ENCODE measurements at places on chromosomes 2 and 18. TPM values are rescaled to one million over a fixed set of nuclear protein-coding genes. Genes with fewer than 3 reads are reported as not detected.
A peak's percentile ranks its signal among the peaks of the same experiment; 100 is the strongest.

- DNase-seq = peak; percentile 15
Measured at GRCh38 chr2:207252979-207253645, 87.4 kb upstream of the KLF7 start.

DNA sequence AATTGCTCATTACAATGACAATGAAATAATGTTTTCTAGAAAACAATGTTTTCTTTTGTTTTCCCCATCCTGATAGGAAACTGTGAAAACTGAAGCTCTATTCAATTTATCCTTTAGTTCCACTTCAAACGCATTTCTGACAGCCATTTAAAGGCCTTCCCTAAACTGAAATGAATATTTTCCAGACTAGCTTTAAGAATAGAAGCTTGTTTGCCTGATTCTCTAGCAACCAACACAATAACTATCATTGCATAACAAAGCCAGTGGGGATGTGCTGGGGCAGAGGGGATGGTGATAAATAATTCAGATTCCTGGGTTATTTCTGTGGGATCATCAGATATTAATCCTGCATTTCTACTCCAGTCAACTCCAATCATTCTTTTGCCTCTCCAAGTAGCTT is 427.1 kb downstream of the RND3 start:
- DNase-seq = no peak

GRCh38 chr2:120343433-120344105 is 2.4 kb upstream of the INHBB start:
- peak; percentile 79 for DNase-seq

DNA sequence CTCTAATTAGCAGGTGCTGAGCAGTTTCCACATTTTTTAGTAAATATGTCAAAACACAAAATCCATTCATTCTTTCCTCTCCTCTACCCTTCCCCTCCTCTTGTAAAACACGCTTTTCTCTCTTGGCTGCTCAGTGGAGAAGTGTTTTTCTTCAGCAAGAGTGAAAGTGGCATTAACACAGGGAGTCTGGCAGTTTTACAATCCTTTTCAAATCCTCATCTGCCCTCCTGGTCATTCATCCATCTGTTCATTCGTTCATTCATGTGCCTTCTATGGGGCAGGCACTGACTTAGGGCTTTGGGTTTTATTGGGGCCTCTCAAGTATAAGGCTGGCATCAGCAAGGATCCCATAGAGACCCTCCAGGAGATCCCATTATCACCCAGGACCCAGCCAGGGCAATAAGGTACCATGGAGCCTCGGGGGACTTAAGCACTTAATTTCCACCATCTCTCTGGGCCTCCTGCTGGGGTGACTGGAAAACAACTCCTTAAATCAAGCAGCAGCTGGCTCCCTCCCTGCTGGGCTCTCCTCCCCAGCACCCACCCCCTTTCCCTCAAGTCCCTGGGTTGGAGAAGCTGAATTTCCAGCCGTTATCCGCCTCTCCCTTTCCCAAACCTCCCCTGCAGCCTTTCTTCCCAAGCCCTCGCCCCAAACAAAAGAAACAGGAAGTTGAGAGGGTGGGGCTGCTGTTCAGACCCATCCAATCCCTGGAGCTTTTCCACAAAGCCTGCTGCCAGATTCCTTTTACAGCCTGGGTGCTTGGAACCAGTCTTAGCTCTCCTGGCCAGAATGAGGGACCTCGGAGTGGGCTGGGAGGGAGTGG is 32.6 kb downstream of the MARCHF4 start:
- peak; percentile 23 for DNase-seq

GRCh38 chr2:236395067-236395466 is 130.9 kb upstream of the ASB18 start:
- DNase-seq = no peak

GRCh38 chr2:11553661-11554398 is 20.0 kb downstream of the GREB1 start:
- no peak for DNase-seq

DNA sequence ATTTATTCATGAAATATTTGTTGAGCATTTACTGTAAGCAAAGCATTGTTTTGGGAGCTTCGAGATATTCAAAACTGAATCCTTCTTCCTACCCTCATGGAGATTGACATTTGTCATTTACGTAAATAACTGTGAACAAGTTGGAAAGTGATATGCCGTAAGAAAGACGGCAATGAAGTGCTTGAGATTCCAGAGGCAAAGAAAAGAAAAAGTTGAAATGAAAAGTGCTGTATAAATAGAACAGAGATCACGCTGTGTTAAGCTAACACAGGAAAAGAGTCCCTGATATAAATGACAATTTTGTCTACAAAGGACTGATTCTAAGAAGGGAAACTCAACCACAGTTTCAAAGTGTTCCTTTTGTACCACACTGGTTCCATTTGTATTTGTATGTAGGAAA is 1.8 kb downstream of the CHRNA1 start:
- DNase-seq = no peak

GRCh38 chr2:224849264-224849663 is 133.1 kb upstream of the CCDC195 start:
- no peak for DNase-seq

GRCh38 chr2:166240387-166241313 is 112.8 kb upstream of the SCN1A start:
- DNase-seq = no peak

DNA sequence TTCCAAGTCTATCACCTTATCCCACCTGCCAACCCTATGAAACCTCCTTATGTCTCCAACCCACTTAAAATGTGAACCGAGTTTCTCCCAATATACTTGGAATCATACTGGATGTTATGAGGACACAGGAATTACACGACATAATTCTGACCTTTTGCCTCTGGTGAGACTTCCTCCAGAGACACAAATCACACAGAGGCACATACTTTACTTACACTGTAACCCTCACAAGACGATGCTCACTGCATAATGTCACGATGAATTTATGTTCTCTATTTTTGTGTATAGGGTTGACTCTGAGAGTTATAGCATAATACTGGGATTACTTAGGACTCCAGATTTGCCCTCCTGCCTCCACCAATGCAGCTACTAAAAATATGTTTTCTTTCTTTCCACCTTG is 28.0 kb upstream of the SETBP1 start:
- no peak for DNase-seq

- DNase-seq = no peak
Measured at GRCh38 chr2:229454934-229455631, 184.0 kb upstream of the PID1 start.

GRCh38 chr2:71710367-71711132 is 257.2 kb downstream of the DYSF start:
- DNase-seq = no peak

DNA sequence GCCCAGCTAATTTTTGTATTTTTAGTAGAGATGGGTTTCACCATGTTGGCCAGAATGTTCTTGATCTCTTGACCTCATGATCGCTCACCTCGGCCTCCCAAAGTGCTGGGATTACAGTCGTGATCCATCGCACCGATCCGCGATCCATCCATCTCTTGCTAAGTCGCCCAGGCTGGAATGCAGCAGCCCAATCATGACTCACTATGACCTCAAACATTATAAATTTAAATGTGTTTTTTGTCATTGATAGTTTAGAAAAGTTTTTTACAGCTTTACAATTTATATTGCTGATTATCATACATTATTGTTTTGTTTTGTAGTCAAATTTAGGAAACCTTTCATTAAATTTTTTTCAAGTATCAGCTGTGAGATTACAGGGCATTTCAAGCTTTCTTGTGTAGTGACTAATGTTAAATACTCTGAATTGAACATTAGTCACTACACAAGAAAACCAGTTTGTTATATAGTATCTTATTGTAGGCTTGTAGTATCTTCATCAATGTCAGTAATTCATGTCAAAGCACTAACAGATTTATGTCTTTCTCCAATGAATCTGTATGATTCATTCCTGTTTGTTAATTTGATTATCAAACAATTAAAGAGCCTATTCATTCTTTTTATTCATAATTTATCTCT is 37.5 kb downstream of the NR4A2 start:
- DNase-seq = no peak

DNA sequence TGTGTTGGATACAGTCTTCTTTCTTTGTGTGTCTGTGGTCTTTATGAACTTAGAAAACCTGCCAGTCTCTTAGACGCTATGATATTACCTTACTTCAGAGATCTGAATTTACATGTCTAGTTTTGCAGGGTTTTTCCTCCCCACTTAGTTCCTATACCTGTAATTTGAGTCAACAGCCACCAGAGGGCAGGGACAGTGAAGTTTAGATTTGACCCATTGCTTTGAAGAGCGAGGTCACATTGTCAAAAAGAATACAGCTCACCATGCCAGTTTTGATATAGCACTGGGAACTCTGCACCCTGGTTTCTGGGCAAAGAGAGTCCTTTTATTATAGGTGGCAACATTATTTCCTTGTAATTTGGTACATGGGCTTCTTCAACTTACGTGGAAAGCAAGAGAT is 102.3 kb downstream of the MAPK4 start:
- no peak for DNase-seq

GRCh38 chr2:41928526-41928925 is 119.3 kb upstream of the PKDCC start:
- DNase-seq = no peak

DNA sequence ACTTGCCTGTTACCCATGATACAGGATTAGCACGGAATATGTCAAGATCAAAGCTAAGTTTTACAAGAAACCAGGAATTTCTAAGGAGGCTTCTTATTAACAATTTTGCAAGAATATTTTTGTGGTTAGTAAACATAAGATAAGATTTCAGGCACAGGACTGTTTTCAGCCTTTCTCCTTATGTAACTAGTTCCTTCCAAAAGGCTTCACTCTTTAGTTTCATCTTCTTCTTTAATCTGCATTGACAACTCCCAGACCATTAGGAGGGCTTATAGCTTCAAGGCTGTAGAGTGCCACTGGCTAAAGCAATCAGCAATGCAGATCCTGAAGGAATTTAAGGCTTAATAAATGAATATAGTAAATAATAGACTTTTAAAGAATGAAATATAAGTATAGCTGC is 29.3 kb downstream of the SLC14A1 start:
- no peak for DNase-seq

DNA sequence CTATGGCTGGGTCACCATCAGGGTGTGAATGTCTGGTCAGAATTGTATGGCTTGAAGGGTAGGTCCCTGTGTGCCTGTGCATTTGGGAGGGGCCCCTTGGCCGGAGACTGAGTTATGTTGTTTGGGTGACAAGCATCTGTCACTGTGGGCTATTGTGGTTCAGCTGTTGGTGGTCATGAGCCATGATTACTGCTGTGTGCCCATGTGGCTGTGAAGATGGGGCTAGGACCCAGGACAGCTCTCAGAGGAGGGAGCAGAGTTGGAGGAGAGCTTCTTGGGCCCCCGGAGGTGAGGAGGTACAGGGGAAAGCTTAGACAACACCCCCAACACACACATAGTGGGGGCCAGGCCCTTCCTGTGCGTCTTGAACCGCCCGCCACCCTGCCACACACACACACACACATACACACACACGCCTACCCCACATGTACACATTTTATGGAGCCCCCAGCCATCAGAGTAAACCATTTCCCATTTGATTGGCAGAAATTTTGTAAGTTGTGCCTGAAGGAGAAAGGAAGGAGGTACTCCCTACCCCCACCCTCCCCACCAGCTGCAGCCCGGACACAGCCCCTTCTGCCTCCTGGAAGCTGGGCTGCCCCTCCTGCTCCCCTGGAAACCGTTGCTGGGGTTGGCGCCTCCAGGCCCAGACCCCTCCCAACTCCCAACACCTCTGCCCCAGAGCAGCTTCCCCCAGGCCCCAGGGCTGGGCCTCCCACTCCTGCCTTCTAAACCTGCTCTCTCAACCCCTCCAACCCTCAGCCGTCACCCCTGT is 2.0 kb downstream of the GAREM2 start:
- no peak for DNase-seq

CDH2 gene
- 234 TPM for total RNA-seq

TEX44 gene
- total RNA-seq = not detected

FIGN gene
- 58.1 TPM for total RNA-seq

REEP1 gene
- 12.3 TPM for total RNA-seq

POTEI gene
- 1.3 TPM for total RNA-seq

BOK gene
- total RNA-seq = 8.7 TPM

CD302 gene
- 1.0 TPM for total RNA-seq

MYO5B gene
- 0.25 TPM for total RNA-seq

LAPTM4A gene
- 77.9 TPM for total RNA-seq

AQP4 gene
- not detected for total RNA-seq

CAPN14 gene
- 0.47 TPM for total RNA-seq

CCDC85A gene
- 0.16 TPM for total RNA-seq

SCYGR4 gene
- total RNA-seq = not detected

C2orf66 gene
- 0.23 TPM for total RNA-seq

PLGLB1 gene
- total RNA-seq = 4.6 TPM

Data from neural crest cell (in vitro differentiated cells).